Iris pigment epithelial cell (primary cell): ENCODE measurements at places on chromosomes 2 and 18.

- DNase-seq: no peak
Observed at GRCh38 chr2:5454051-5454390, 238.2 kb upstream of the SOX11 start.

- DNase-seq: peak; percentile 56
Observed at GRCh38 chr2:72793798-72794440, 31.9 kb downstream of the EXOC6B start.

DNA sequence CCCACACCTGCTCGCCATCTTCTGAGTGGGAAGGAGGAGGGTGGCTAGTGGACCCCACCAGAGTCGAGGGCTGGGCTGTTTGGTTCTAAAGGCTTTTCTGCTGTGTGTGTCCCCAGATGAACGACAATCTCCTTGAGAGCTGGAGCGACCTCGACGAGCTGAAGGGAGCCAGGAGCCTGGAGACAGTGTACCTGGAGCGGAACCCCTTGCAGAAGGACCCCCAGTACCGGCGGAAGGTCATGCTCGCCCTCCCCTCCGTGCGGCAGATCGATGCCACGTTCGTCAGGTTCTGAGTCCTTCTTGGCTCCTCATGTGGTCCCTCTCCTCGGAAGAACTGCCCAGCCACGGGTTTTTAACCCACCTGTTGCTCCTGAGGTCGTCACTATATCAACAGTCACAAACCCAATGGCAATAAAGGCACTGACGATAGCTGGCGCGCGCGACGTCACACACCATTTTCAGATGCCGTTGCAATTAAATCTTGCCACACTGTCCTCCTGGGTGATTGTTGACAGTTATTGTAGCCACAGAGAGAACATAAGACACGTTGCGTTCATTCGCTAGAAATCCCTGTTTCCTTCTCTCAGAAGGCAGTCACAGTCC lies 5.8 kb upstream of the ANO7 start:
- no peak for DNase-seq

- DNase-seq: no peak
Observed at GRCh38 chr18:48236822-48237221, 172.4 kb downstream of the ZBTB7C start.

DNA sequence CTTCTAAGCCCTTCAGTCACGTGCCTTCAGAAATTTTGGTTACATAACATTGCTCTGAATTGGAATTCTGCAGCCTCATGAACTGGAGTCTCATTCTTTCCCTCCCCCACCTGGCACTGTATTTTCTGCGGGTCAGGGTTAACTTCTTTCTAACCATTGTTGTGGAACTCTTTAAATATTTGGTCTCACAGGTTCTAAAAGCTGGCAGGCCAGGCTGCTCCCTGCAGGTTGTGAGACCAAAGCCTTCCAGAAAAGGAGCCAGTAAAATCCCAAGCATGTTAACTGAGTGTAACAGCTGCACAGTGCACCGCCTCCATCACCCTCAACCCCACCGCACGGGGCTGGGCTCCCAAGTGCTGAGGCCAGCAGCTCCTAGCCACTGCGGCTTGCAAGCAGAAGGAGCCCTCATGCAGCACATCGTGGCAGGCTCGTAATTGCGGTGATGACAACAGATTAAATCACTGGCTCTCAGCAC lies 174.1 kb upstream of the ALPP start:
- peak; percentile 15 for DNase-seq

DNA sequence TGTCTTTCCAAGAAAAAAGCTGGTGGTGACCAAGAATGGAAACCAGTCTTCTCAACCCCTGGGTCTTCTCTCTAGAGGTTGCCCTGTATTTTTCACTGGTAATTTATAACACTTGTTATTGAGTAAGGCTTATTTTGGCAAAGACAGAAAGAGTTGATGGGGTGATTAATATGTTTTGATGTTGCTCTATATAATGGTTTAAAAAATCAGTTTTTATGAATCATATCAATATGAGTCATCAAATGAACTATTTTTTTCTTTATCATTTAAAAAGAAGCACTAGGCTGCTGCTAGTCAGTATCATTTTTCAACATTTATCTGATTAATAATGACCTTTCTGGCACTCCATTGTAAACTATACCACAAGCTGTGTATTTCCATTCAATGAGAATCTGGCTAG lies 1142.2 kb downstream of the LRP1B start:
- DNase-seq: peak; percentile 51

DNA sequence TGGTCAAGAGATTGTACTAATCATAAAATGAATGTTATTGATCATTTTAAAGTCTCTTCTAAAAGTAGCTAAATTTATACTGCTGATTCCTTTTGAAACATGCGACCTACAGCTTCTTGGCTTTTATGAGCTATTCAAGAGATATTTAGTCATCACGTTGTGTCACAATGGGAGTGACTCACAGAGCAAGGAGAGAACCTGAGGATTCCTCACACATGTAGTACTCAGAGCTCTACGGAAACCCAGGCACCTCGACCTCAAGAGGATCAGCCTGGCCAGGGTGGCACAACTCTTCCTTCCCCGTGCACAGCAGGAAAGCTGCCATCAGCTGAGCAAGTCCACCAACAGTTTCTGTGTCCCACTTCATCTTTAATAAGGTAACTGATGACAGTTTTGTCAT lies at the start of gene DHRS9:
TSS of gene DHRS9 (plus strand) at position 223 of the 400 bp plus-strand sequence. CDS start 12,019 bp downstream, outside the sequence.
- peak; percentile 89 for DNase-seq

- no peak for DNase-seq
Observed at GRCh38 chr18:4035521-4035920, 419.6 kb downstream of the DLGAP1 start.

GRCh38 chr2:190378880-190379237 lies 29.3 kb upstream of the MFSD6 start:
- DNase-seq: no peak
